Activated CD4-positive, alpha-beta T cell treated with anti-CD3 and anti-CD28 coated beads for 48 hours (primary cell): ENCODE measurements at places on chromosomes 3 and 15.

GRCh38 chr3:160390565-160391138, 8.4 kb downstream of the IFT80 start:
- DNase-seq = no peak

DNA sequence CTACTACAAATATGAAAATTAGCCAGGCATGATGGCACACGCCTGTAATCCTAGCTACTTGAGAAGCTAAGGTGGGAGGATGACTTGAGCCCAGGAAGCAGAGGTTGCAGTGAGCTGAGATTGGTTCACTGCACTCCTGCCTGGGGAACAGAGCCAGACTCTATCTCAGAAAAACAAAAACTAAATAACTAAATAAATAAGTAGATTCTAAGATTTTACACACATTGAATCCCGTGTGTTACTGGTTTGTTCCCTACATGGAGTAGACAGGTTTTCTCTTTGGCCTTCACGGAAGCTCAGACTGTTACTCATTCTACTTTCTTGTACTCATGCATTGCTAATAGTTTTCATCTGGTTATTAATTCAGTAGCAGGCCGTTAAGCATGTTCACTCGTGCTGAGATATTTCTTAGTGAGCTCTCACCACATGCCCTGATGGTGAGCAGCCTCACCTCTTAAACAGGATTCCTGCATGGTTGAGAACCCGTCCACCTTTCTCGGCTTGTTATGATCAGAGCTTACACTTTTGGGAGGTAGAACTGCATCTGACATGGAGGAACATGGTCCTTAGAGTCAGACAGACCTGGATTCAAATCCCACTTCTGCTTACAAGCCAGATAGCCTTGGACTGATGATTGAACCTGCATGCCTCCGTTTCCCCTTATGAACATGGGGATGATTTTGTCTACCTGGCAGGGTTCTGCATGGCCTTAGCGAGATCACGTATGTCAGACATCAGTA, 49.1 kb downstream of the CMTM7 start:
- no peak for DNase-seq

- DNase-seq = no peak
These were observed 12.2 kb upstream of the TRMT10C start for GRCh38 chr3:101549473-101549872.

DNA sequence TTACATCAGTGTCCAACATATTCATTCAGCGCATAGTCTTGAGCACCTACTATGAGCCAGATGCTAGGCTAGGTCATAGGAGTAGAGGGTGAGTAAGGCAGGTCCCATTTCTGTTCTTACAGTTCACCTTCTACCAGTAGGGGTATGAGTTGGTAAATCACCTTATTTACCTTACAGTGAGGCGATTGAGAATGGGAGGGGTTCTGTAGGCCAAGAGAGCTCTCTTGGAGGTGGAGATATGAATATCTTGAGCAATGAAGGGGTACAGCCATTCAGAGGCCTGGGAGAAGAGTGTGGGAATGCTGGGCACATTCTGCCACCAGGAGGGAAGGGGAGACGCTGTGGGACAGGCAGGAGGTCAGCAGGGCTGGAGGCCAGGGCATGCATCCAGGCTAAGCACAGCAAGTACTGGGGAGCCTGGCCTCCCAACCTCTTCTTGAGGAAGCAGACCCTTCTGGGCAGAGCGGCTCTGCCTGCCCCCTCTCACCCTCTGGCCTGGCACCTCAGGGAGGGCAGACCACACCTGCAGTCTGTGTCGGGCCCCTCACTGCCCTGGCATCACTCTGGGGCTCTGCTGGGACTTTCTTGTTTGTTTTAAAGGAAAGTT, 123.4 kb downstream of the EEFSEC start:
- DNase-seq = no peak

DNA sequence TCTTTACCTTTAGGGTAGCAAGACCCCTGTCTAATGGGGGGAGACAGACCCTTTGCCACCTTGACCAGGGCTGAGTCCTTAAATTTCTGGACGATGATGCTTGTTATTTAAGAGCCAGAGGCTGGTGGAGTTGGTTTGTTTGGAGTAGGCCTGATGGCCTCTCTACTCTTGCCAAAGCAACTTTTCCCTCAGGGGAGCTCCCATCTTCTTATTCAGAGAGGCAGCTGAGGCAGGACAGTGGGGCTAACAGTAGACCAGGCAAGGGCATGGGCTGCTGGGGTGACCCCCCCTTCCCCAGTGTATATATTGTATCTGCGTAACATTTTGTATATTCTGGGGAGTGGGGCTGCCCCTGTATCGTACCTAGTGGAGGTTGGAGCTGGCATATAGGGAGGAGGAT, 10.3 kb downstream of the RPS17 start:
- DNase-seq = no peak

DNA sequence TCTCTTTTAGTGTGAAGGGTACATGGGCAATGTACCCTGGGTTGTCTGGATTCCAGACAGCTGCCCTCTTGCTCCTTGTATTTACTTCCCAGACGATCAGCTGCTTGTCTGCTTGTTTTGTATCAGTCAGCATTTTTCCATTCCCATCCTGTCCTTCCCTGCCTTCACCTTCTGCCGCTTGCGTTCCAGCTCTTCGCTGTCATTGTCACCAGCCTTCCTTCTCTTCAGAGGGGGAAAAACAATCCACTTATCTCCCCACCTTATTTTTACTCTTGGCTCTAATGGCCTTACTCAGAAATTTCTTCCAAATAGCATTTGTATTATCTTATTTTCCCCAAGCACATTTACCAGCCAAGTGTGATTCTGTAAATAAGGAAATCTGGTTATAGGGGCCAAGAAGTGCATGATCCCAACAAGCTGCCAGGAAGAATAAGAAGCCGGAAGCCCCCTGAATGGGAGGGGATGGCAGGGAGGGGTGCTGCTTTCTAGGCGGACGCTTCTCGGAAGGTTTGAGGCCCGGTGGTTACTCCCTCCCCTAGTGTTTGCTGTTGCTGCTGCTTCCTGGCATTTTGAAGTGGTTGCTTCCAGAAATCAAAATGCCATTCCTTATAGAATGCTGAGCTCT, 497.6 kb downstream of the NTRK3 start:
- DNase-seq = no peak

GRCh38 chr3:159273608-159274007, 471.8 kb downstream of the MFSD1 start:
- DNase-seq = peak; percentile 17

DNA sequence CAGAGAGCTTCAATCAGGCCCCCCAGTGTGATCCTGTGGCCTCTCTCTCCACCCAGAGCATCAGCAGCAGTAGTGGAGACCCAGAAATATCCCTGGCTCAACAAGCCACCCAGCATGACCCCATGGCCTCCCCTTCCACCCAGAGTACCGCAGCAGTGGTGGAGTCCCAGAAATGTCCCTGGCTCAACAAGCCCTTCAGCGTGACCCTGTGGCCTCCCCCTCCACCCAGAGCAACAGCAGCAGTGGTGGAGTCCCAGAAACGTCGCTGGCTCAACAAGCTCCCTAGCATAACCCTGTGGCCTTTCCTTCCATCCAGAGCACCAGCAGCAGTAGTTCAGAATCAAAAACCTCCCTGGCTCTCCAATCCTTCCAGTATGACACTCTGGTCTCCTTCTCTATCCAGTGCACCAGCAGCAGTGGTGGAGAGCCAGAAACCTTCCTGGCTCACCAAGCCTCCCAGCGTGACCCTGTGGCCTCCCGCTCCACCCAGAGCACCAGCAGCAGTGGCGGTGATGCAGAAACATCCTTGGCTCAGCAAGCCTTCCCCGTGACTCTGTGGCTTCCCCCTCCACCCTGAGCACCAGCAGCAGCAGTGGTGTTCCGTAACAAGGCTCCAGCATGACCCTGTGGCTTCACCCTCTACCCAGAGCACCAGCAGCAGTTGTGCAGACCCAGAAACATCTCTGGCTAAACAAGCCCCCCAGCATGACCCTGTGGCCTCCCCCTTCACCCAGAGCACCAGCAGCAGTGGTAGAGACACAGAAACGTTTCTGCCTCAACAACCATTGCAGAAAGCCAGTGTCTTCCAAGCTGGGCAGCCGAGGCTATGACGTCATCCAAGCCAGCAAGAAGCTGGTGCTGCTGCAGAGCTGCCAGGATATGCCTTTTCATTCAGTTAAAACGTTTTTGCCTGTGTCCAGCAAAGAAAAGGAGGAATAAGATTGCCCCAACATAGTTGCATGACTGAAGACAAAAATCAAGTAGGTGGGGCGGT, 61.3 kb upstream of the TAMM41 start:
- no peak for DNase-seq

DNA sequence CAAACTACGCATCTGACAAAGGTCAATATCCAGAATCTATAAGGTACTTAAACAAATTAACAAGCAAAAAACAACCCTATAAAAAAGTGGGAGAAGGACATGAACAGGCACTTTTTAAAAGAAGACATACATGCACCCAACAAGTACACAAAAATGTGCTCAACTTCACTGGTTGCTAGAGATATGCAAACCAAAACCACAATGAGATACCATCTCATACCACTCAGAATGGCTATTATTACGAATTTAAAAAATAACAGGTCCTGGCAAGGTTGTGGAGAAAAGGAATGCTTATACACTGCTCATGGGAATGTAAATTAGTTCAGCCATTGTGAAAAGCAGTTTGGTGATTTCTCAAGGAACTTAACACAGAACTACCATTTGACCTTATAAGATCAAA, 175.6 kb upstream of the MLF1 start:
- no peak for DNase-seq

GRCh38 chr3:171644681-171645080, 165.6 kb downstream of the PLD1 start:
- no peak for DNase-seq

DNA sequence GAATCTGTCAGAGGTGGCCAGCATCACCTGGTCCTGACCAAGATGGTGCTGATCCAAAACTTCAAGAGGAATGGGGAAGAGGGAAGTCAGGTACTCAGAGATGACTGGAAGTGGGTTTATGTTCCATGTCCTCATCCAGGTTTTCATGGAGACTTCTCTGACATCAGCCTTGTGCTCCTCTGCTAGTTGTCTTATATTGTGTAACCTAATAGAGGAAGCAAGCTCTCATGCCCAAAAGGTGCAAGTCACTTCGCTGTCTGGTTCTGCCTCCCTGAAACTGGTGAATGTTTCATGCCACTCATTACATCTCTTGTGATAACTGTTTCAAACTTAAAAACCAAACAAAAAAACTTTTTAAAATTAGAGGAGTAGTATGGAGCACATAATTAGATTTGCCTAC, 127.2 kb upstream of the MANF start:
- no peak for DNase-seq

- DNase-seq = no peak
These were observed 13.1 kb upstream of the DUT start for GRCh38 chr15:48318131-48318530.

DNA sequence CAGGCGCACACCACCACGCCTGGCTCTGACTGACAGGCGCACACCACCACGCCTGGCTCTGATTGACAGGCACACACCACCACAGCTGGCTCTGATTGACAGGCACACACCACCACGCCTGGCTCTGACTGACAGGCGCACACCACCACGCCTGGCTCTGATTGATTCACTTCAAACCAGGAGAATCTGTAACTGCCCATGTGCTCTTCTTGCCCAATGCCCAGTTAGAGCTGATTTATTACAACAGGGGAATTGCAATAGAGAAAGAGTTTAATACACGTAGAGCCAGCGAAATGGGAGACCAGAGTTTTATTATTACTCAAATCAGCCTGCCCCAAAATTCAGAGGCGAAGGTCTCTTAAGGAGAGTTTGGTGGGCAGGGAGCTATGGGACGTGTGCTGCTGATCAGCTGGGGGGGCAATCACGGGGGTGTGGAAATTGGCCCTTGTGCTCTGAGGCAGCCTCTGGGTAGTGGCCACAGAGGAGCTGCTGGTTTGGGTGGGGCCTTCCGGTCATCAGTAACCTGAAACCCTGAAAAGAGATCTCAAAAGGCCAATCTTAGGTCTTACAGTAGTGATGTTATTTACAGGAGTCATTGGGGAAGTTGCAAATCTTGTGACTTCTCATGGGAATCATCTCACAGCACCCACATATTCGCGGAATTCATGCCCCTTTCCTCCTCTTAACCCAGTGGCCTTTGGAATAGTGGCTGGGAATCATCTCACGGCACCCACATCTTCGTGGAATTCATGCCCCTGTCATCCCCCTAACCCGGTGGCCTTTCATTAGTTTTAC, 63.8 kb upstream of the TFRC start:
- no peak for DNase-seq

GRCh38 chr3:50447290-50447840, 56.1 kb downstream of the CACNA2D2 start:
- DNase-seq = no peak
